Stimulated activated CD8-positive, alpha-beta memory T cell treated with anti-CD3 and anti-CD28 coated beads, Interleukin-15, amount 100 ng/mL, for 1 hour (primary cell): ENCODE measurements at places on chromosomes 4 and X.

DNA sequence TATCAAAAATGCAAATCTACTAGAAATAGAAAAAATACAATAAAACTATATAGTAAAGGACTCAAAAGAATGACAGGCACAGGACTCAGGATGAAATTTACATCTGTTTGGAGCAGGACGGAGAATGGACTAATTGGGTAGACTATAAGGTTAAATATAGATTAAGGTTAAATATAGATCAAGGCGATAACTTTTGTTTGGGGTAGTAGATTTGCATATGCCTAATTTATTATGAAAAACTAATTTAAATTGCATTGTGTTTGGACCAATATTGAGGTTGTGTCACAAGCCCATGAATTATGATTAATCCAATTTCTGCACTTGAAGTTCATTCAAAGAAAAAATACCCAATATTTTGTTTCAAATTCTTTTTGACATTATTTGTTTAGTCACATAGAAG is 31.0 kb downstream of the MTHFD2L start:
- no peak for DNase-seq

GRCh38 chr4:25817059-25817681 is 45.6 kb downstream of the SEL1L3 start:
- no peak for DNase-seq

DNA sequence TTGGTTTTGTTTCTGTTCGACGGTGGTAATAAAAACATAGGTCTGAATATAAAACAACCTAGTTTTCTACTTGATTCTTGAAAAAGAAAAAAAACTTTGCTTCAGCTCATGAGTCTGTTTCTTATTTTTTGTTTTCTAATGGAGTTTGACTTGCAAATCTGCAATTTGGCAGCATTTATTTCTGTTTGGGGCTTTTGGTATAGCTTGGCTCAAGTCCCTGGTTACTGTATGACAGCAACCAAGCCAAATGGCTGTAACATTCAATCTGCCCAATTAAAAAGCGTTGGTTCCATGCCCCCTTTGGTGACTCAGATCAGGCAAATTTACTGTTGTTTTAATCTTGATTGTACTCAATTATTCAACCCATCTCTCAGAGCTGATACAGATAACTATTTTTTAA is 263.4 kb downstream of the GRIA3 start:
- DNase-seq, result no peak

DNA sequence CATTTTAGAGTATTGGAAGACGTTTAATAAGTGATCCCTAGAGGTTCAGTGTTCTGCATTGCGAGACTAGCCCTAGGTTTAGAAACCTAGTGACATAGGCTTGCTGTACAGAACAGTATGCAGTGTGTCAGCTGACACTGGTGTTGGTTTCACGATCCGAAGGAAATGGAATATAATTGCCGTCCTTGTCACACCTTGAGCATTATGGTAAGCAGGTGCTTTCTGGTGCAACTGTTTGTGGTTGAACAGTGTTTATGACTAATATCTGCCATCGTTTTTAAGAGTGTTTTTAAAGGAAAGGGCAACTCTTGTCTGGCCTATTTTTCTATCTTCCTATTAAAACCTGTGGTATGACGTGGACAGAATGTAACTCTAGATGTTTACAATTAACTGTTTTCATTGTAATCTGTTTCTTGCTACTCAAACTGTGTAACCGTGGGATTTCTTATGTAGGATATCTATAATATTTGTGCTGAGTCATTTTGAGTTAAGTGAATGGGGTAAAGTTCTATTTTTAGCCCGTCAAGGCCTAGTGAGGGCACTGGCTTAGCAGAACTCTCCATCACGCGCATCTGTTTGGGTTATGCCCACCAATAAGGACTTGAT is 53.8 kb upstream of the TBC1D14 start:
- no peak for DNase-seq

DNA sequence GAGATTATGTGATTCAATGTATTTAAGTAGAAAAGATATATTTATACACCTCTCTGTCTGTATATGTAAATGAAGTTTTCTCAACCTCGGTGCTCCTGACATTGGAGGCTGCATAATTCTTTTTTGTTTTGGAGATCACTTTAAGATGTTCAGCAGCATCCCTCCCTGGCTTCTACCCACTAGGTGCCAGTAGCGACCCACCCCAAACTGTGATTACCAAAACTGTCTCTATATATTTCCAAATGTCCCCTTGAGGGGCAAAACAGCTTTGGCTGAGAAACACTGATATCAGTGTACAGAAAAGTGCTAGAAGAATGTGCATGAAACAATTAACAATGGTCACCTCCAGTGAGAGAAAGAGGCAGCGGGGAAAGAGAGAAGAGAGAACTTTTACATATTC is 51.2 kb downstream of the DCX start:
- DNase-seq, result no peak

DNA sequence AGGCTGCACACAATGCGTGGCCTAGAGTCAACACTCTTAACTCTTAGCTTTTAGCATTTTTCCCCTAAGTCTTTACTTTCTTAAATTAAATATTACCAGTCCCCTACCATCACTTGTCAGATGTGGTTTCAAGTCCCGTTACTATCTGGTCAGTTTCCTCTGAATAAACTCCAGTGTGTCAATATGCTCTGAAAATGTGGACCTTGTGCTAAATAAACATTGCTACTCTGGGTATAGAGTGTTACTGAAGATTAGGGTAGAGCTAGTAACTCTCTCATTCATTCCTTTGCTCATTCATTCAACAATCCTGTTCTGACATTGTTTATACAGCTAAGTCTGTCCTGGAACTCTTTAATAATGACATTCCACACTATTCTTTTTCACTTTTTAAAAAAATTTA is 251.0 kb downstream of the MAPK10 start:
- no peak for DNase-seq

DNA sequence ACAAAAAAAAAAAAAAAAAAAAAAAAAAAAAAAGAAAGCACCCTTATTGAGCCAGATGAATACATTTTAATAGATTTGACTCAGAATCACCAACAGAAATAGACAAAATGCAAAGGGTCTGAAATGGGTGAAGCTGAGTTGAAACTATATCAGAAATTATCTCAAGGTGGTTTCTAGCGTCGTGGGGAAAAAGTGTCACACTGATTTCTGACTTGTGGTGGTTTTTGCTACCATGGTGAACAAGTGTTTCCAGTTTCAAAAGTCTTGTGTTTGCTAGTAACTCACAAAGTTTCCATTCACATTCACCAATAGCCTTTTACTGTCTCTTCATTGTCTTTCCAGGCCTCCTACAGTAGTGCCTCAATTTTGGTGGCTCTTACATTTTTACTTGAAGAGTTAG is 135.5 kb downstream of the ARHGAP24 start:
- no peak for DNase-seq

DNA sequence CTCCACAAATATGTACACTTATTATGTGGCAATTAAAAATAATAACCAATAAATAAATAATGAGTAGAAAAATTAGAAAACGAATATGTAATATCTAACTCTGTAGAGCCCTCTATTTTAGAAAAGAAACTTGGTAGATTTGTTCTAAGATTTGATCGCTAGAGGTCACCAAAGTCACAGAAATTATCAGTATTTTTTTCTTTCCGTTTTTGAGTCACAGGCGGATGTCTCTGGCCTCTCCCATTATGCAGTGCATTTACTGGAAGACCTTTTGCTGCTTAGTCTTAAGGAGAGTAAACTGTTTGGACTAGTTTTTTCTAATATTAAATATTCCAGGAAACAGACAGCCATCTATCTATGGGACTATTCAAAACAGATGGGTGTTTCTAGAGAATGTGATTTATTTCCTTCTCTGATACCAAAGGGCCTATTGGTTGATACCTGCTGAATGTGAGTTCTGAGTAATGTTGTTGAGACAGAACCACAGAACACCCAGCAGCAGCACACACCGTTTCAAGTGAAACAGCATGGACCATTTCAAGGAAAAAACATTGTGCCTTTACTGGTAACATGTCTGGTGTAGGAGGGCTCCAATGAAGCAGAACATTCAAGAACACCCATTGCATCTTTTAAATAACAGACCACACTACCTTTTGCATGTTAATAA is 34.0 kb upstream of the GYPA start:
- DNase-seq, result no peak

GRCh38 chr4:17024425-17024824 is 126.0 kb upstream of the LDB2 start:
- no peak for DNase-seq

GRCh38 chrX:49725923-49726904 is 30.4 kb upstream of the PAGE1 start:
- no peak for DNase-seq

- DNase-seq, result no peak
Measured at GRCh38 chrX:106999002-106999975, 723 bp downstream of the MORC4 start.

DNA sequence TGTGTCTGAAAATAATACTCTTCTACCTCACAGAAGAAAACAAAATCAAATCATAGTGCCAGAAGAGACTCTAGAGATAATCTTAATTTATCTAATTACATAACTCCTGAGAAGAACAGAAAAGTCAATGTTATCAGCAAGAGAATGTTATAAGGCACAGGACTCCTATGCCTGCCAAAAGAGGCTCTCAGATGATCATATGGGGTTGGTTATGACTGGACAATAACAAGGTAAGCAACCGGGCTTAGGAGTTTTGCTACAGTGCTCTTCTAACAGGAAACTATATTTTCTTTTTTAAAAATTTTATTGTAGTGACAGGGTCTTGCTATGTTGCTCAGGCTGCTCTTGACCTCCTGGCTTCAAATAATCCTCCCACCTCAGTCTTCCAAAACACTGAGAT is 3.5 kb upstream of the C4orf17 start:
- DNase-seq, result no peak
